DMS153 (cell line): ENCODE measurements at places on chromosomes 2 and 18.

- DNase-seq, result no peak
Observed at GRCh38 chr2:23594460-23594825, 209.5 kb downstream of the KLHL29 start.

DNA sequence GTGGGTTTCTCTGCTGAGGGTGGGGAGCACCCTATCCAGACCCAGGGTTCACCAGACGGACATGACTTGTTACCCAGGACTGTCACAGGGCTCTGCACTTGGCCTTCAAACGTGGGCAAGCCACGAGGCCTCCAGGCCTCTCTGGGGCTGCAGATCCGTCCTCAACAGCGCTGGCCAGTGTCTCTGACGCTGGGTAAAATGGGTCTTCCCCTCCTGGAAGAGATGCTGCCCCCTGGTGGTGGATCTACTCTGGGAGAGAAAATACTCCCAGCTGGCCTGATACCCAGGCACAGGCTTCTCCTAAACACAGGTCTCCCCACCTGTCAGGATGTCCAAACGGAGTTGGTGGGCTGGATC, 3.7 kb downstream of the GPR17 start:
- peak; percentile 76 for DNase-seq

DNA sequence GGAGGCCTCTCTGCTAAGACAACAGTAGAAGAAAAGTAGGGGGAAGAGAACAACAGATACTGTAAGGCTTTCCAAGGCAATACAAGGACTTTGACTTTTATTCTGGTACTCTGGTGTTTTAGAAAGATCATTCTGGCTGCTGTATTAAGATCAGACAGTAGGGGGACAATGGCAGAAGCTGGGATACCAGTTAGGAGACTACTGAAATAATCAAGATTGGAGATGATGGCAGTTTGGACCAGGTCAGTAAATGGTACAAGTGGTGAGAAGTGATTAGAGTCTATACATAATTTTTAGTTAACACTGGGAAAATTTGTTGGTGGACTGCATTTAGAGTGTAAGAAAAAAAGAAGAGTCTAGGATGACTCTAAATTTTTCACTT, 139.7 kb downstream of the ROCK1 start:
- no peak for DNase-seq

- no peak for DNase-seq
Observed at GRCh38 chr2:46181306-46181705, 115.9 kb upstream of the EPAS1 start.

DNA sequence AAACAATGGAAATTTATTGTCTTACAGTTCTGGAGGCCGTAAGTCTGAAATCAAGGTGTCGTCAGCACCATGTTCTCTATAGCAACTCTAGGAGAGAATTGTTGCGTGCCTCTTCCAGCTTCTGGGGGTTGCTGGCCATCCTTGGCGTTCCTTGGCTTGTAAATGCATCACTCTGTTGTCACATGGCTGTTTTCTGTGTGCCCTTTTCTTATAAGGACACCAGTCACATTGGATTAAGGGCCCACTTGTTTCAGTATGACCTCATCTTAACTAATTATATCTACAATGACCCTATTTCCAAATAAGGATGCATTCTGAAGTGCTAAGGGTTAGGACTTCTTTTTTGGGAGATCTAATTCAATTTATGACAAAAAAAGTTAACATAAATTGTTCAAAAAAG, 1.4 kb upstream of the PLEK start:
- no peak for DNase-seq

GRCh38 chr2:188853307-188853706, 120.9 kb upstream of the COL3A1 start:
- DNase-seq, result no peak

- no peak for DNase-seq
Observed at GRCh38 chr2:200584639-200585038, 1.2 kb upstream of the AOX1 start.

GRCh38 chr18:63382843-63383242, 15.8 kb upstream of the KDSR start:
- DNase-seq, result no peak

DNA sequence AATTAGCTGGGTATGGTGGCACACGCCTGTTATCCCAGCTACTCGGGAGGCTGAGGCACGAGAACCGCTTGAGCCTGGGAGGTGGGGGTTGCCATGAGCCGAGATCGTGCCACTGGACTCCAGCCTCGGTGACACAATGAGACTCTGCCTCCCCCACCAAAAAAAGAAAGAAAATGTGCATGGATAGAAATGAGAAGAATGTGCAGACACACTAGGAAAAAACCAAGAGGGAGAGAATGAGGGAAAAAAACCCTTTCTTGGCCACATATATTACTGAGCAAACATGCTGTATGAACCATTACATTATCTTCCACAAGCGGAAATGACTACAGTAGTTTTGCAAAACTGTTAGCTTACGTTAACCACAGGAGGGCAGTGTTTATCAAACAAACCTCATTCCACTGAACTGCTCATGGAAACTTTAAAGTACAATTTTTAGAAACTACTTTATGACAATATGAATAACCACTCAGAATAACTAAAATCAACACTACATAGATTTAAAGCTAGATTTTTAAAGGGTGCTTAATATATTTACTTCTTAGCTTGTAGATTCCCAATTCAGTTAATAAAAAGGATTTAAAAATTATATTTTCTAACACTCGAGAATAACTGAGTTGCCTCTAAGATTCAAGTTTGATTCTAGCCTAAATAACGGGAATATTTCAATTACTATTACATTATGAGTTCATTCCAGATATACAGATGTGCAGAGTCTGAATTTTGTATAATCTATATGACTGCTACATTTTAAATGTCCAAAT, 26.4 kb downstream of the ASXL2 start:
- DNase-seq, result no peak

GRCh38 chr18:74457725-74458421, 765 bp upstream of the DIPK1C start:
- no peak for DNase-seq

DNA sequence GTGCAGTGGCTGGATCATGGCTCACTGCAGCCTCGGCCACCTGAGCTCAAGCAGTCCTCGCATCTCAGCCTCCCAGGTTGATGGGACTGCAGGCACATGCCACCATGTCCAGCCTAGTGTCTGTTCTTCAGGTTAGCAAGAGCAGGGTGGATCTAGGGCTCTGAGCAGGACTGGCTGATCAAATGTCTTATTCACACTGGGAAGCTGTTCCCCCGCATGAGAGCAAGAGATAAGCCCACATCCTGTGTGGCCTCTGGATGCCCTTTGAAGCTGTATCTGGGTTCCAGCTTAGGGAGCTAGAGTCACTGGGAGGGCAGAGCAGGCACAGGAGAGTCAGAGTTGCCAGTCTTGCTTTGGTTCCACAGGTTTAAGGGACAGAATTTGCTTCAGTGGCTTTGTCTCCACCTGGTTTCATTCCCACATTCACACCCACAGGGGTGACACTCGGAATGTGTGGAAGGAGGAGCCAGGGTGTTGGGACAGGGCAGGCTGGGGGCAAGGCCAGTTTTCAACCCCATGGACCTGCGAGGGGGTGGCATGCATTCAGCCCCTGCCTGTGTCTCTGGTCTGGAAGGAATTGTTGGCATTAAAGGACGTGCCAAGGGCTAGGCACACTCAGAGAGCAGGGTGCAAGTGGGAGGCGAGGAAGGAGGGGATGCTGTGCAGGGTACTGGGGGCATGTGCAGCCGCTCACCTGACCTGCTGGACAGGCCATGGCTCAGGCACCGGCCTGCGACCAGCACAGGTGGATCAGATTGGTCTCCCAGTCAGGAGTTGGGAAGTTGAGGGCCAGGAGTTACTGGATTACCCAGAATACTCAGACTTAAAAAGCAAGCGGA, 24.5 kb downstream of the PTPN18 start:
- no peak for DNase-seq

DNA sequence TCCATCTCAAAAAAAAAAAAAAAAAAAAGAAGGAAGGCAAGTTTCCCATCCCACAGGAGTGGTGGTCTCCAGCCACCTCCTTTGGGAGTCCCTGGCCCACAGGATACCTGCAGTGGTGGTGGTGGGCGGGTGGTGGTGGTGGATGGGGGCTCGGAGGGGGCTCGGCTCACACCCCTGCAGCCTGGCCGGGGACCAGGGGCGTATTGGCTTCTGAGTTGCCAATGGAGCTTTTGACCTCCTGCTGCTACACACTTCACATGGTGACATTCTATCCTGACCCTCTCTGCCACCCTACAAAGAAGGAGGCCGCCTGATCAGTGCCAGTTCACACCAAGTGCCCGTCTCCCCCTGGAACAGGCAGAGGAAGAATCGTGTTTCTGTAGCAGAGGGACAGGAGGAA, 119.6 kb downstream of the NFATC1 start:
- no peak for DNase-seq
